ENCODE measurements at places on chromosomes 16 and 17.

DNA sequence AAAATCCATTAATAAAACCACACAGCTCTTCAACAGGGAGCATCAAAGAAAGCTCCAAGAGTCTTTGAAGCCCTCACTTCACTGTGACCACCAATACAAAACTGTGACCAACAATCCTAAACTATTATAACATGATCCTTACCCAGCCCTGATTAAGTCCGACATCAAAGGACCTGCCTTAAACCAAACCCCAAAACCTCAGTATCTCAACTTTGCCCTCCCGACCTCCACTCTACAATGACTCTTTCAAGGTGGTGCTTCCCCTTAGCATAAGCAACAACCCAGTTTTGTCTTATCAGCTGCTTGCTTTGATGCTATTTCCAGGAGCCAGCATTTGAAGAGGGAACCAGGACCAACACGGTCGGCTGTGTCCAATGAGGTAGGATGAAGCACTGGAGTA is 8.5 kb upstream of the PRSS22 start:
- no peak for DNase-seq

DNA sequence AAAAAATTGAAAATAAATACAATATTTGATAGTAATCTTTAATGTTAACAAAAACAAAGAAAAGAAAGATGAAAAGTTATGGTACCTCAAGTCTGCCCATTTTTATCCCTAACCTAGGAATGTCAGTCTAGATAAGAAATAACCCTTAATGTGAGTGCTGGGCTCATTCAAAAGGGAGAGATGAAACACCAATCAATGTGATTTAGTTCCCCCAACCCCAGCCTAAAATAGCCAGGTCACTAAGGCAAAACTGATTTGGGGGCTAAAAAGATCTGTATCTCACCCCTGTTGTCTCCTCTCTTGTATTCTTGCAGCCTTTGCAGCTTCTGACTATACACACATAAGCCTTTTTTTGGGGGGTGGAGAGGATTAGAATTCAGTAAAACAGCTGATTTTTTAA is 3.2 kb upstream of the IGF2BP1 start:
- no peak for DNase-seq

GRCh38 chr17:40922239-40922638 is 15.2 kb downstream of the KRT23 start:
- no peak for DNase-seq

DNA sequence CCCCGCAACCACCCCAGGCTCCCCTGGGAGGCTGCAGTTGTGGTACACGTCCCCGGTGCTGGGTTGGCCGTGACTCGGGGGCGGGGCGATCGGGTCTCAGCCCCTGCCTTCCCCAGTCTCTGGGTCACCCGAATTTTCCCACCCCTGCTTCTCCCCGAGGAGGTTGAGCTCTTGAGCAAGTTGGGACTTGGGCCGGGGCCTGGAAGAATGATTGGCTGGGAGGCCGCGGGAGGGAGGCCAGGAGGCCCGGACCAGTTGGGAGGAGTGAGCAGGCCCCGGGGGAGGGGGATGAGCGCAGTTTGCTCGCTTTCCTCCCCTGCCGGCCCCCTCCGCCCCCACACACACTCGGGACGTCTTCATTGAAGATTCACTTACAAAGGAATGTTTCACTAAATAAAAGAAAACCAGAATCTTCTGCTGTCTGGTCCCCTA is 4.5 kb upstream of the HEXIM1 start:
- DNase-seq = no peak

DNA sequence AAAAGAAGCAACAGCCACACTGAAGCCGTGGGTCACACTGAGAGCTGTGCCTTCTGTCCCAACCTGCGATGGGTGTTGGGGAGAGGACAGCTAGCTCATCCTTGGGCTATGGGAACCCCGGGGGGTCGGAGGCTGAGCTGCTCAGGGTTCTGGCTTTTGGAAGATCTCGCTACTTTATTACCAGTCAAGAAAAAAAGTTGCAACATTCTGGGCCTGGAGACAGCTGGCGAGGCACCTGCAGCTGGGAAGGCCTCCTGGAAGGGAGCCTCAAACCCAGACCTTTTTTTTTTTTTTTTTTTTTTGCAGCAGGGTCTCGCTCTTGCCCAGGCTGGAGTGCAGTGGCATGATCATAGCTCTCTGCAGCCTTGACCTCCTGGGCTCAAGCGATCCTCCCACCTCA is 24.9 kb downstream of the TPSD1 start:
- DNase-seq = no peak

Measured in HS-27A (cell line).